ENCODE measurements at places on chromosomes 7 and 10.

- DNase-seq, result no peak
Observed at GRCh38 chr7:104382616-104383015, 54.2 kb downstream of the LHFPL3 start.

DNA sequence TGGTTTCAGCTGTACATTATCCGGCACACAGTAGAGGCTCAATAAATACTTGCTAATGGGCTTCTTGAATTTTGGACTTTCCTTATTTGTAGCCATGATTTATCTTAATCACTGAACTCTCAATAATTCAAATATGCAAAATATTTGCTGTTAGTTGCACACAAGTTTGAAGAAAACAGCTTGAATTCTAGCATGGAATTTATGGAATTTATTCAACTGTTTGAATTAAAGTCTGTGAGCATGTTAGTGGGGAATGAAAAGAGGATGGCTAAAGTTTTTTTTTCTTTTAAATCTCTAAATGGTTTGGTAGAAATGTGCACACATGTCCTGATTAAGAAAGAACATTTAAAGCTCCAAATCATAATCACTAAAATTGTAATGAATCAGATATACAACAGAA is 42.5 kb downstream of the SIRT1 start:
- no peak for DNase-seq

- no peak for DNase-seq
Observed at GRCh38 chr10:122073508-122073907, 84.5 kb downstream of the TACC2 start.

- DNase-seq, result no peak
Observed at GRCh38 chr7:150735596-150736358, 1.4 kb upstream of the GIMAP5 start.

- no peak for DNase-seq
Observed at GRCh38 chr10:63522995-63523394, 1.8 kb downstream of the REEP3 start.

GRCh38 chr7:34727464-34727995 is 69.5 kb downstream of the NPSR1 start:
- DNase-seq, result no peak

GRCh38 chr7:8585591-8585990 is 152.2 kb downstream of the NXPH1 start:
- DNase-seq, result no peak

- peak; percentile 77 for DNase-seq
Observed at GRCh38 chr7:150428671-150429451, 21.6 kb upstream of the GIMAP8 start.

GRCh38 chr7:121105262-121105661 is 116.8 kb downstream of the CPED1 start:
- DNase-seq, result no peak

- peak; percentile 5 for DNase-seq
Observed at GRCh38 chr7:20482071-20482470, 133.4 kb upstream of the ABCB5 start.

GRCh38 chr7:142795339-142795863 is 24.6 kb downstream of the PRSS2 start:
- no peak for DNase-seq

GRCh38 chr7:41190581-41190980 is 512.3 kb downstream of the INHBA start:
- DNase-seq, result no peak
